Stimulated activated CD8-positive, alpha-beta memory T cell treated with anti-CD3 and anti-CD28 coated beads, Interleukin-7, amount 100 ng/mL, for 1 hour (primary cell): ENCODE measurements at places on chromosomes 16 and 17.

DNA sequence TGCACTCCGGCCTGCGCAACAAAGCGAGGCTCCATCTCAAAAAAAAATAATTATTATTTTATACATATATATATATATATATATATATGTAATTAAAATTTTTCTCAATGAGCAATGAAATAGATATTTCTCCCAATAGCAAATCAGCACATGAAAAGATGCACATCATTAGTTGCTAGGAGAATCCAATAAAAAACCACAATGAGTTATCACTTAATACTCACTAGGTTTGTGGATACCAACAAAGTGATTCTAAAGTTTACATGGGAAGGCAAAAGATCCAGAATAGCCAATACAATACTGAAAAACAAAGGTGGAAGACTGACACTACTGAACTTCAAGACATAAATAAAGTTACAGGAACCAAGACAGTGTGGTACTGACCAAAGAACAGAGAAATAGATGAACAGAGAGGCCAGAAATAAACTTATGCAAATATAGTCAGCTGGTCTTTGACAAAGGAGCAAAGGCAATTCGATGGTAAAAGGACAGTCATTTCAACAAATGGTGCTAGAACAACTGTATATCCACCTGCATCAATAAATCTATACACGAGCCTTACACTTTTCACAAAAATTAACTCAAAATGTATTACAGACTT lies 13.6 kb downstream of the SMG6 start:
- DNase-seq = no peak

GRCh38 chr17:17725752-17726457 lies 44.6 kb downstream of the RAI1 start:
- no peak for DNase-seq

- DNase-seq = no peak
Measured at GRCh38 chr16:49856672-49857330, 889 bp upstream of the ZNF423 start.

DNA sequence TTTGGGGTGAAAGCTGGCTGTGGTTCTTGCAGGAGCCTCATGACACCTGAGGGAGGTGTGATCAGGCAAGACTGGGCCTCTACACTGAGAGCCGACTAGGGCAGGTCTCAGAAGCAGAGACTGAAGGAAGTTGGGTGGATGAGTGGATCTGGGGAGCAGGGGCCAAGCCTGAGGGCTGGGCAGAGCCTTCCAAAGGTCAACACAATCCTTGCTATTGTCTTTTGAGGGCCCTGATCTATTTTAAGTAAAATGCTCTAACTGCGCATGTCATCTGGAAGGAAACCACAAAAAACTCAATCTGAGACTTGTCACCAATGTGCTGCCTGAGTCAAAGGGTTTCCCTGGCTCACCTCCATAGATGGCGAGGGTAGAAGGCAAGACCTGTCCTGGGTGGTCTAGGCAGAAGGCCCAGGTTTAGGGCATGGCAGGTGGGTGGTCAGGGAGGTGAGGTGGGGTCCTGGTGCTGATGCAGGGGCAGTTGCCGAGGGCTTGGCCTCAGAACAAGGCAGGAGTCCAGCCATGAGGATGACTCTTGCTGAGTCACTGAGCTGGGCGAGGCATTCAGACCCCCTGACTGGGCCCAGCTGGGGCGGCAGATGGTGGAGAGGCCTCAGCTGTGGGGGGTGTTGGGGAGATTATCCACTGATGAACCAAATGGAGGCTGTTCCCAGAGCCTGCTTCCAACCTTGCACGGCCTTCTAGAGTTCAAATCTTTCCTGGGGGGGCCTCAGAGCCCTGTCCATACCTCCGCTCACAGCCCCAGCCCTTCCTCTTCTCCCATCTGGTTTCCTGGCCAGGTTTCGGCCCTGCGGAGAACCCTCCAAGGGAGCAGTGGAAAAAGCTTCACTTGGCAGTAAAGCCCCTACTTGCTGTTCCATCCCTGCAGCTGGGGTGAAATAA lies 5.1 kb downstream of the MVP start:
- DNase-seq = no peak

DNA sequence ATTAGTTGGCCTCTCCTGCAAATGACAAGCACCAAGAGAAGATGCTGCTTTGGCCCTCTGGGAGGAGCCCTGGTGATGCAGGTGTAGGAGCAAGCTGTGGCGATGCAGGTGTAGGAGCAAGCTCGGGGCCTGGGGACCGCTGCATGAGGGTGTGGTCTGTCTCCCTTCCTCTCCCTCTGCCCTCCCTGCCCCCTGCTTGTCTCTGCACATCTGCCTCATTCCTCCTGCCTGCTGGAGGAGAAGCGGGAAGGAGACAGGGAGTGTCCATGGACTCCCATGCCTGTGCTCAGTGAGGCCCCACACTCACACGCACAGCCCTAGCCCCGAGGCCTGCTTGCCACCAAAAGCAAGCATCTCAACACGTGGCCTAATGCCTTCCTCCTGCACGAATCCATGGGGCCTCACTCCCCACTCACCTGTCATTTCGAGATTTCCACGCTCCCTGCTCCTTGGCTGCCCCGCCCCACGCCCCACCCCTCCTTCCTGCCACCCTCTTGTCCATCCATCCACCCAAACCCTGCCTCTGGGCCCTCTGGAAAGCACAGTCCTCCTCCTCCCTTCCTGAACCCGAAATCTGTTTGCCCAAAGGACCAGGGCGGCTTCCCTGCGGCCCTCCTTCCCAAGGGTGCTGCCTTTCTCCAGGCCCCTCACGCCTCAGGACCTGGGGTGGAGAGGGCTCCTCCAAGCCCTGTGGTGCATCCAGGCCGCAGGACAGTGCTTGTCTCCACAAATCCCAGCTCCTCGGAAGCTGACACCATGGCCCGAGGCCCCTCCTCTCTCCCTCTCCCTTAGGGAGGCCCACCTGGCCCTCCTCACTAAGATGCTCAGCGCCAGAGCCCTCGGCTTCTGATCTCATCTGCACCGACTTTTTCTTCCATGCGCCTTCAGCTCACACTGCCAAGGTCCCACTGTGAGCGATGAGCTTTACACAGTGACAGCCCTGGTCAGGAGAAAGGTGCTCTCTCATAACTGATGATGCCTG lies 11.8 kb upstream of the ALDH3A1 start:
- DNase-seq = no peak

GRCh38 chr16:78970650-78971049 lies 629.9 kb downstream of the MAF start:
- DNase-seq = no peak

- peak; percentile 56 for DNase-seq
Measured at GRCh38 chr17:7323731-7324437, 5.3 kb downstream of the NEURL4 start.

DNA sequence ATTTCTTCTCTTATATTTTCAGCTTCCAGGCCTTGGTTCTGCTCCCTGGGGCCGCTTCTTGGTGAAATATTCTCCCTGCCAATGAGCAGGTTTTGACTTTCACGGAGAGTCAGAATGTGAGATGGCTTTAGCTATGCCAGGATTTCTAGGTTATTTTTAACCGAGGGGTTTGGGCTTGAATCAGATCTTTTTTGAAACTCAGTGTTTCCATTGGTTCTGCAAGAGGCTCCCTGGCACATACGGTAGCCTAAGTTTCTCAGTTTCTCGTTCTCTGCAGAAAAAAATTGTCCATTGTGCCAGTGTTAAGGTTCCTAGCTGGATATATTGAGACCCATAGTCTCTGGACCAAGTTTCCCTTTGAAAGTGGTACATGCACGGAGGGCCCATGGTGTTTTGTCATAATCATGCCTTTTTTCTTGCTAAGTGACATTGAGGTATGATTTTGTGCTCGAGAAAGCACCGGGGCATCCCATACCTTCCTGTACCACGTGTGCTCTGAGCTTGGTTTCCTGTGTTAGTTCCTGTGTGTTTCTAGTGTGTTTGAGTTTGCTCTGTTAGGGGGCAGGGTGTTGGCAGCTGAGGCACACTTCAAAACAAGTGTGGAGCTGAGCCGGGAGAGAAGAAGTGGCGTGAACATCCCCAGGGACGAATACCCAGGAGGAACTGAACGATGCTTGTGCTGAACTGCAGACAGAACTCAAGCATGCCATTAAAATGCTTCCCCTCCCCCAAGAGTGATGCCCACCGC lies 127.2 kb downstream of the HS3ST3B1 start:
- DNase-seq = peak; percentile 29
